Vein endothelial cell (primary cell): ENCODE measurements at places on chromosomes 4 and X. TPM values are rescaled to one million over a fixed set of nuclear protein-coding genes. Genes with fewer than 3 reads are reported as not detected.

RIBC1 gene
- 0.19 TPM in 1 of 2 replicates, not detected in the other for total RNA-seq

NOX1 gene
- total RNA-seq, result not detected in 2 replicates

ATP2B3 gene
- not detected in 2 replicates for total RNA-seq

CDS1 gene
- 0.10 TPM in 1 of 2 replicates, not detected in the other for total RNA-seq

SMARCA1 gene
- 28.3 and 31.7 TPM in 2 replicates for total RNA-seq

PPBP gene
- not detected in 2 replicates for total RNA-seq
